ENCODE measurements at places on chromosomes 1 and 21.
A peak's percentile ranks its signal among the peaks of the same experiment; 100 is the strongest.

- DNase-seq = no peak
Observed at GRCh38 chr1:84143796-84144565, at the start of gene PRKACB. PRKACB (plus strand) TSS chr1:84144271; CDS start chr1:84144362, 91 bp downstream.

DNA sequence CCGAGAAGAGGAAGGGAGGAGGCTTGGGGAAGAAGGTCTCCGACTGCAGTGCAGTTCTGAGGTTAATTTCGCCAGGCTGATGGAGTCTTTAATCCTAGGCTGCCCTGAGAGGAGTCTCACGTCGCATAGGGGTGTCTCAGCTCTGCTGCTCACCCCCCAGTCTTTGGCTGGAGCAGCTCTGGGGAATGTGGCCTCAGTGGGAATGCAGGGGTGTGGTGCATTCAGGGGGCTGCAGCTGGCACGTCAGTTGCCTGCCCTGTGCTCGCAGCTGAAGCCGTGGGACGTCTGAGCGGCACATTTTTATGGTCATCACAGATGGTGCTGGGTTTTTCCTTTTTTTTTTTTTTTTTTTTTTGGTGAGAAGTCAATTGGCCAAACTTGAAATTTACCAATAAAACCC is 38.2 kb downstream of the ACTN2 start:
- DNase-seq = no peak

DNA sequence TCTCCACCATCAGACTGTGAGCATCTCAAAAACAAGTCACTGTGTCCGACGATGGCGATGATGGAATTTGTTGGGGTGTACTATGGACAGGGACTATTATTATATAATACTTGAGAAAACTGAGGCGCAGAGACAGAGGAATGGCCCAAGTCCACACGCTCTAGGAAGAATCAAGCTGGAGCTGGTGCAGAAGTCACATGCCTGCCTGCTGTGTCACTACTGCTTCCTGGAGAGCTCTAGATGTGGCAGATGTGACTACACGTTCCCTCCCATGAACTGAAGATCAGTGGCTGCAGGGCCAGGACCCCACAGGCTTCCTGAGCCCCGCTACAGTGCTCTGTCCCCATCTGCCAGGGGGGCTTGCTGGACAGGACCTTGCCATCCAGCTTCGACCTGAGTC is 56.9 kb downstream of the TRABD2B start:
- DNase-seq = no peak

DNA sequence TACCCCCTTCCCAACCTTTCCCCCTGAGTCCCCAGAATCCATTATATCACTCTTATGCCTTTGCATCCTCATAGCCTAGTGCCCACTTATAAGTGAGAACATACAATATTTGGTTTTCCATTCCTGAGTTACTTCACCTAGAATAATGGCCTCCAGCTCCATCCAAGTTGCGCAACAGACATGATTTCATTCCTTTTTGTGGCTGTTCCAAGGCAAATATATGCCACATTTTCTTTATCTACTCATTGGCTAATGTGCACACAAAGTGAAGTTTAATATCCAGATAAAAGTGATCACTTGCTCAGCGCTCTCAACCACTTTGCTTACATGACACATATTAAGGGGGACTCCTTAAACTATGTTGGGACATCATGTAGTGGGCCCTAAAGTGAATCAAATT is 72.4 kb upstream of the TIAM1 start:
- DNase-seq = no peak

DNA sequence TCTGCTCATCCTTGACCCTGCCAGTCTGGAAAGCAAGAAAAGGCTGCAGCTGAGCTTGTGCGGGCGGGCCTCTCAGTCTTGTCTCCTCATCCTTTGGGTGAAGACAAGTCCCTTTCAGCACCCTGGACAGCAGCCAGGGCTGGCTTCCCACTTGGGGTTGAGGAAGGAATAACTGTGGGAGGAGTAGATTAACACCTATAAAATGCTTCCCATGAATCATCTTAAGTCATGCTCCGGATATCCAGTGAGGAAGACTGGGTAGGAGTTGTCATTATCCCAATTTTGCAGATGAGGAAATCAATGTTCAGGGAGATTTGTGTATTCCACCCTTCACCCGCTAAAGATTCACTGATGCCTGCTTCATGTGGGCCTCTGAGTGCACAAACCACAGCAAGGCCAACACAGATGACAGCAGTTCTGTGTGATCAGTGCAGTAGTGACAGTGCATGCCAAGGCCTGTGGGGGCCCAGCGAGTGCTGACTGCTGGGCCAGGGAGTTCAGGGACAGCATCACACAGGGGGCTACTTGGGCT is 20.1 kb upstream of the COL16A1 start:
- DNase-seq = peak; percentile 84

- DNase-seq = no peak
Observed at GRCh38 chr1:227548119-227548397, 15.3 kb upstream of the ZNF678 start.

GRCh38 chr1:14263671-14264070 is 334.8 kb upstream of the KAZN start:
- DNase-seq = no peak

DNA sequence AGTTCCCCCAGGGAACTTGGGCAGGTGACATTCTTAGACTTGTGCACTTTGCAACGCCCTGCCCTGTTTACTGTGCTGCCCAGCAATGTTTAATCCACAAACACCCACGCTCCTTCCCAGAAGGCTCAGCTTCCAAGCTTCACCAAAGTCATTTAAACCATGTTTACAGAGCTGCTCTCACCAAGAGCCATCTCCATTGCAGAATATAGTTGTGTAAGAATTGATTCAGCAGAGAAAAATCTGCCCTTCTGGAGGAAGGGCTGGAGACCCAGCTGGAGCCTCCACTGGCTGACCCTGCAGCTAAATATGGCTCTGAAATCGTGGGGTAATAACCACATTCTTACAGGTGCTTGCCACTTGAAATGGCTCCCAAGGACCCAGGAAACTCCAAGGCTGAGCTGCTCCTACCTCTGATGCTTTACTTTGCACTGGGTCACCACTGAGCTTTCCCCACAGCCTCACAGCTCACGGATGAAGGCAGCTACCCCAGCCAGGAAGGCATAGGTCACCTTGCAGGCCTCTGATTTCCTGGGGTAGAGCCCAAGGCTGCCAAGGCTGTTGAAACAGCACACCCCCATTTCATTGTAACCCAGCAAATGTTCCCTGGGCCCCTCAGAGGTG is 8.7 kb downstream of the CAPN2 start:
- DNase-seq = no peak

DNA sequence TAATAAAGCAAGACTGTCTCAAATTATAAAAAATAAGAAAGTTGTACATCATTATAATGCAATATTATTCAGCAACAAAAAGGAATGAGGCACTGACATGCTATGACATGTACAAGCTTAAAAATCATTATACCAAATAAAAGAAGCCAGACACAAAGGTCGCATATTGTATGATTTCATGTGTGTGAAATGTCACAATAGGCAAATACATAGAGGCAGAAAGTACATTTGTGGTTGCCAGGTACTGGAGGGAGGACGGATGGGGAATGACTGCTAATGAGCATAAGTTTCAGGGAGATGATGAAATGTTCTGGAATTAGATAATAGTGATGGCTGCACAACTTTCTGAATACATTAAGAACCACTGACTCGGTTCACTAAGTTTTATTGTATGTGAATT is 73.6 kb upstream of the NBPF3 start:
- DNase-seq = no peak

DNA sequence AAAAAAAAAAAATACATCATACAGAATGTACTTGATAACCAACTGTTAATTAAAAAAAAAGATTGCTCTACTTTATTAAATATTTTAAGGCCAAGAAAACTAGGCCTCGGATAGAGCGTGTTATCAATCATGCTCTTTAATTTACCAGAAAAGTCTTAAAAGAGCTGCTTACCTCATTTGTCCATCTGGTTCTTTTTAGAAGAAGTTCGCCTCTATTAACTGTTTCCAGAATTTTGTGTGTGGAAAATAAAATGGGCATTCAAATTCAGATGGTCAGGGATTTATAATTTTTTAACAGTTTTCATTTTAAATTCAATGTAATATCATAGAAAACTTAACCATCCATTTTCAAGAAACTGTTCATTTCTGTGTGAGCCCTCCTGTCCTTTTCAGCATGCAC is 53.8 kb downstream of the KCNK1 start:
- DNase-seq = no peak
